GM23248 (cell line): ENCODE measurements at places on chromosomes 7 and 10.

DNA sequence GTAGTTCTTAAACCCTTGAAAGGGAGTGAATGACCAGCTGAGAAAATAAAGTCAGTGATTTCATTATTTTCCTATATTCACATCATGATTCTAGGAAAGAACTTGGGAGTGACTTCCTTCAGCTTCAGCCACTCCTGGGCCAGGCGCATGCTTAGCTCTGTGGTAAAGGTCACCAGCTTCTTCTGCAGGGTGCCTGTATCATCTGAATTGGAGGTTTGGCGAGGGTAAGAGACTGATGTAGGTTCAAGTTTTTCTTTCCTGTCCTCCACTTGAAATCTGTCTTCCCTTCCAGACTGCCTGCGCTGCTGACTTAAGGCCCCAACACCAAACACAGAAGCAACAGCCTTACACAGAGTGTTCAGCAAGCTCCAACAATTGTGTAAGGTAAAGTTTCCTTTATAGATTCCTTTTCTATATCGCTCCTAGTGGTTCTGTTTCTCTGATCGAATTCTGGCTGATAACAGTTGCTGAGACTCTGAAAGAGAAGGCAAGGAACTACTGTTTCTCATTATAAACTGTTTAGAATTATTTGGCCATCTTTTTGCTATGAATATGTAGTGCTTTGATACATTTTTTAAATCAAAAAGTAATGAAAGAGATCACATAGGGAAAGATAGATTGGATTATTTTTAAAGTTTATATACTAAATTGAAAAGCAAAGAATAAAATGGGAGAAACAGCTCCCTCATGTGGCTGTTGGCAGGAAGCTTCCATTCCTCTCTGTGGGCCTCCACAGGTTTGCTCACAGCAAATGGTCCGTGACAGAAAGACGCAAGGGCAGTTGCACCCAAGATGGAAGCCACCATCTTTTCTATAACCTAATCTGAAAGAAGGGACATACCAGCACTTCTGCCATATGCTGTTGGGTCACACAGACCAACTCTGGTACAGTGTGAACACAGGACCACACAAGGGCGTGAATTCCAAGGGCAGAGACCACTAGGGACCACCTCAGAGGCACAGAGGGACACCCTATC is 14.0 kb downstream of the GATAD1 start:
- DNase-seq, result peak; percentile 71

- DNase-seq, result peak; percentile 40
Observed at GRCh38 chr7:134366481-134366880, 49.8 kb upstream of the SLC35B4 start.

GRCh38 chr10:128963211-128964099 is 503.6 kb upstream of the MGMT start:
- no peak for DNase-seq

GRCh38 chr10:103692952-103693811 is 162.2 kb downstream of the SH3PXD2A start:
- peak; percentile 77 for DNase-seq

DNA sequence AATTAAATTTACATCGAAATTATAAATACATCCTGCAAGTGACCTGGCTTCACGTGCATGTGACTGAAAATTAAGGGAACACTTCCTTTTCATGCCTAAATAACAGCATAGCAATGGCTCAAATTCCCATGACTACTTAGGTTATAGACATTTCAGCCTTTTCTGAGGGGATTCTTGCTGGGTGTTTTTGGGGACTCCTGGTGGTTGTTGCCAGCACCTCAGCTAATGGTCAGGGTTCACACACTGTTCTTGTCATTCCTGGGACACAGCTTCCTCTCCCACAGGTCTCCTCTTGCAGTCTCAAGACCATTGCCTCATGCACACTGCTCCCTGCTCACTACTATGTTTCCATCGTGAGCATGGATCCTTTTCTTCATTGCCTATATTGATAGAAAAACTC is 148.9 kb upstream of the GLI3 start:
- DNase-seq, result no peak

- no peak for DNase-seq
Observed at GRCh38 chr10:124748953-124749645, 4.9 kb upstream of the FAM53B start.

- DNase-seq, result no peak
Observed at GRCh38 chr10:117306674-117307073, 65.8 kb downstream of the SLC18A2 start.
